ENCODE measurements at places on chromosomes 13 and 19.
A peak's percentile ranks its signal among the peaks of the same experiment; 100 is the strongest.

DNA sequence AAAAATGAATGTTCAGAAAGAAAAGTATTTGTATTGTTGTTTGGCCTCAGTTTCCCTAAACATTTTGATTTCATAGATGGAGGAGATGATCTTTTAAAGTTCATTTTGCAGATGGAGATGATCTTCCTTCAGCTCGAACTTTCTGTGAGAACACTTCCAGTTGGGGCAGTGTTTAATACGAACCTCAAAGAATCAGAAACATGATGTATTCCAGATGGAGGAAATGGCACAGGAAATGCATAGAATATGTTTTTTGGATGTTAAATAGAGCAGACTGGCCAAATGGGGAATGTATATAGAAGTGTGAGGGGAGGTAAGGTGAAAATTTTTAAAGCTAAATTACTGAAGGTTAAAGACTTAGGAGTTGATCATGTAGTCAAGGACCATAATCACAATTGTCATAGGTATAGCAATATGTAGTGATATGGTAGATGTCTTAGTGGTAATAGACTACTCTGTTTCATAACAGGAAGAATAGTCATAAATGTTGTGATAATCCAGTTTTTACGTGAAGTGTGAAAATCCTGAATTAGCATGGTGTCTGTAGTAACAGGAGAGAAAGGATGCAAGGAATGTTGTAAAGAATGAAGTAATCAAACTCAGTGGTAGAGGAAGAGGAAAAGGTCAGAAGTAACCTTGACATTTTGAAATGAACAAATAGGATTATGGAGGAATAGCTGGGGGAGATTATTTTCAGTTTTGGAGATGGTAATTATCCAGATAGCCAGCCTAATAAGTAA is 5.1 kb downstream of the RAP2A start:
- DNase-seq = no peak

DNA sequence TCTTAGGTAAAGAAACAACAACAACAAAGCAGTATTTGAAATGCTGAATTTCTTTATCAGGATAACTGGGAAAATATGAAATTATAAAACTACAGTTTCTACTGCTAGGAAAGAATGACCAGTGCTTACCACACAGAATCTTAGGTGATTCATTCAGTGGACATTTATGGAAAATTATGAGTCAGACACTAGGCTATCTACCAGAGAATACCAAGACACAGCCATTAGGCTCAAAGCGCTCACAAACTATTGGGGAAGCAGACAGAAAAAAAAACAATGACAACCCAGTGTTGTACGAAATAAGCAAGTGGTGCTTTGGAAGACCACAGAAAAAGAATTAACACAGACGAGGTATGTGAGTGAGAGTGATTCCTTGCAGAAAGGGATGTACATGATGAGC is 1019.5 kb downstream of the PCDH9 start:
- peak; percentile 5 for DNase-seq

- DNase-seq = no peak
These were observed 55.3 kb upstream of the TEX29 start for GRCh38 chr13:111265006-111265700.

DNA sequence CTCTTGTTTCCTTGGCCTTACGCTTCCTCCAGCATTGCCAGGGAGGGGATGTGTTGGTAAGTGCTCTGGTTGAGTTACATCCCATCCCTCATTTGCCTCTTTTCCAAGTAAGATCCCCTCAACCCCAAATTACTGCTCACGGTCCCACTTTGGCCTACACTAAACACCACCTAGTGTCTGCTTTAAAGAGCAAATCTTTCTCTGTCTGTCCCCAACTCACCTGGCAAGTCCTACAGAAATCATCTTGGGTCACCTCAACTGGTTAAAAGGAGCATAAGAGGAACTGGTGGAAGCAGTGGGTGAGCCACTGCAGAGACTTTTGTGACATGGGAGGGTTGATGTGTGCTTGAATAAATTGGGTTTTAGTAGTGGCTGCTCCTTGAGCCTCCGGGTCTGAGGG is 55.2 kb upstream of the SERPINE3 start:
- no peak for DNase-seq

DNA sequence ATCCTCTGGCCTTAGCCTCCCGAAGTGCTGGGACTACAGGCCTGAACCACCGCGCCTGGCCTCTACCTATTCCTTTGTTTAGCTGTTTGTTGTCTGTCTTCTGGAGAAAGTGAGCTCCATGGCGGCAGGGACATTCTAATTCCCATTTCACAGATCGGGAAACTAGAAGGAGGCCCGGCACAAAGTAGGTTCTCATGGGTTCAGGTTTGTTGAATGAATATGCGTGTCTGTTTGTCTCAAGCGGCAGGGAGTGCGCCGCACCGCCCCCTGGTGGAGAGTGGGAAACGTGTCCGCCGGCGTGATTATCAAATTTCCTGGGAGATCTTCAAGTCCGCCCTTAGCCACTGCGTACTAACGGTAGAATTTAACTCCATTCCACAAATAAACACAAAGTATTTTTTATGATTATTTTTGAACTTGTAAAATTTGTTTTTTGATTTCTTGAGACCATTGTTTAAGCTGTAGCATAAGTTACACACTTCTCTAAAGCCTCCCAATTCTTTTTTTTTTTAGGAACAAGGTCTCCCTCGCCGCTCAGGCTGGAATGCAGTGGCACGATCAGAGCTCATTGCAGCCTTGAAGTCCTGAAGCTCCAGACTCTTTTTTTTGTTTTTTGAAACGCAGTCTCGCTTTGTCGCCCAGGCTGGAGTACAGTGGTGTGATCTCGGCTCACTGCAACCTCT is 8.9 kb upstream of the CCDC9 start:
- peak; percentile 81 for DNase-seq

DNA sequence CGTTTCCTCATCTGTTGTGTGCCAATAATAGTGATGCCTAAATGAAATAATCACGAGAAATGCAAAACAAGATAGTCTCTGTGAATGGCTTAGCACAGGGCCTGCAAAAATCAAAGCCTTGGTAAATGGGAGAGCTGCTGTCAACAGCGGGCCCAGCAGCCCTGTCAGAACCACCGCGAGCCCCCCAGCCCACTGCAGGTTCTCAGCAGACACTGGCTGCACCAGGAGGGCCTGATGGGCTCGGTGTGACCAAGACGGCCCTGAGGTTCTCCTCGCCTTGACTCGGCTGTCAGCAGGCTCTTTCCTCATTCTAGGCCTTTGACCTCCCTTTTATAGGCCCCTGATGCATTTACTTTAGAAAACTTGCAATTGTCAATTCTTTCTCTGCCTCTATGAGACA is 90.9 kb upstream of the GPR183 start:
- DNase-seq = no peak

- peak; percentile 46 for DNase-seq
These were observed 301.0 kb downstream of the NDFIP2 start for GRCh38 chr13:79781829-79782540.

DNA sequence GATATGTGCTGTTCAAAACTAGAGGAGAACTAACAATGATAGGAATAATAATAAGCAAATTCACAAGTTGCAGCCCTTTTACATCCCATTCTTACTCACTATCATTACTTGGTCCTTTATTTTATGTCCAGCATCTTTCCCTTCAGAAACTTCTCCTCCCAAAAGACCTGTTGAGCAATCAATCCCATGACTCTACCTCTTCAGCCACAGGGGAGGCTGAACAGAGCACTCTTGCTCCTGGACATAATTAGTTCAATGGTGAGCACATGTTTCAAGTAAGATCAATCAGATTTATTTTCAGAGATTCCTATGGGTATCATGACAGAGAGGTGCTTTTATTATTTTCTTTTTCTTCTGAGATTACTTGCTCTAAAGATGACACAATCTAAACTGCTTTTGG is 260.0 kb downstream of the COG6 start:
- no peak for DNase-seq

- peak; percentile 67 for DNase-seq
These were observed 17.1 kb upstream of the S1PR4 start for GRCh38 chr19:3161453-3161852.

GRCh38 chr19:55226788-55227187 is 1.8 kb downstream of the TMEM86B start:
- no peak for DNase-seq

GRCh38 chr19:28067882-28068281 is 1145.1 kb downstream of the UQCRFS1 start:
- no peak for DNase-seq

GRCh38 chr13:73998631-73999030 is 135.6 kb downstream of the KLF12 start:
- no peak for DNase-seq

- peak; percentile 95 for DNase-seq
These were observed 26.9 kb downstream of the GAS6 start for GRCh38 chr13:113836768-113837559.

DNA sequence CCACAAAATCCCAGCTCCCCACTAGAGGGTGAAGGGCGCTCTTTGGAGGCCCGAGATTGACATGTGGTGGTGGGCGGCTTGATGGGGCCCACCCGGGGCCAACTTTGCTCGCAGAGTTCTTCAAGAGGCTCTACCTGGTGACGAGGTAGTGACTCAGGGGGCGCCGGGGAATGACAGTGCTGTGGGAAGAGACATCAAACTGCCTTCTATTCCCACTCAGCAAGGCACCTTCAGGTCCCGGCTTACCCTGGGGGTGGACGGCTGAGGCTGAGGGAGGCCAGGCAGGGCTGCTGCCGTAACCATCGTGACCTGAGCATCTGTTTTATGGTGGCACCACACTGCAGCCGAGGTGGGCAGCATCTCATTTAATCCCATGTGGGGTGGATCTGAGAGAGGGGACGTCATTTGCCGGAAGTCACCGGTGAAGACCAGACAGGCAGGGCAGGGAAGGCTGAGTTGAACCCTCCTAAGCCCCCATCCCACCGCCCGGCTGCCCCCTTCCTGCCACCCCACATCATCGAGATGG is 1.6 kb downstream of the LINGO3 start:
- no peak for DNase-seq

- DNase-seq = no peak
These were observed 696.5 kb downstream of the UQCRFS1 start for GRCh38 chr19:28516415-28516872.

- no peak for DNase-seq
These were observed 12.2 kb downstream of the PRKCSH start for GRCh38 chr19:11447347-11448262.

GRCh38 chr13:74921326-74921725 is 560.6 kb downstream of the TBC1D4 start:
- no peak for DNase-seq

GRCh38 chr13:103190841-103191240 is 124.6 kb upstream of the SLC10A2 start:
- DNase-seq = no peak

DNA sequence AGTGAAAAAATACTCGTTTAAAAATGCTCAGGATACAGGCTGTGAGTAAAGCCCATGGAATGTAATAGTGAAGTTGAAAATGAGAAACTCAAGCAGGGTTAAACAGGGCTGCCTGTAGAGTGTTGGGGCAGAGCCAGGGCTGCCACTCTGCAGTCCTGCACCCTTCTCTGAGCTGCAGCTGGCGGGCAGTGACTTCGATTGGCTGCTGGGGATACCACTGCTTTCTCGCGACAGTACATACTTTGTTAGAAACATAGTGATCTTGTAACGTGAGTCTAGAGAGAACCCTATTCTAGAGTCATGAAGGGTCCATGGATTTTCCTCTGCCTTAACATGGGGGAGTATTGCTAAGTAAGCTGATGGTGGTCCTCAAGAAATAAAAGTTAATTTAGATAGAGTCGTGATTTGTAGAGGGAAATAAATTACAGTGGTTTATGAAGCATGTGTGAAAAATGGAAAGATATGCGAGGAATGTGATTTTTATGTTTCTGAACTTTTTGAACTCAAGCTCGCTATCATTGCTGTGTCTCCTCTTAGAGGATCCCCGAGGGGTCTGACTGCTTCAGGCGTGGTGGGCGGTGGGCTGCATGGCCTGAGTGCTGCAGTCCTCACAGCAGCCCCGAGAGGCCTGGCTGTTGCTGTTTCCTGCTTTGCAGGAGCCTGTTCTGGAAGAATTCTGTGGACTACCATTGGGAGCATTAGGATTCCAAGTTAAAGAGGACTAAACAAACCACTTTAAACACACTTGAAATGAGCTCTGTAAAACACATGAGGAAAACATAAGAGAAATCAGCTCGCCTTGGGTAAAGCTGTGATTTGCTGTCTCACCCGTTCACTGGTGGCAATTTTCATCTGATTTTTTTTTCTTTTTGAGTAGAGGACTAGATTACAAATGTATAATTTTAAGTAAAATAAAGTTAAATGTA is 95.7 kb downstream of the ARHGEF7 start:
- DNase-seq = peak; percentile 83

GRCh38 chr19:48830965-48831364 is 5.3 kb downstream of the HSD17B14 start:
- no peak for DNase-seq

GRCh38 chr13:42076309-42076713 is 27.9 kb downstream of the DGKH start:
- no peak for DNase-seq

- DNase-seq = no peak
These were observed 120.5 kb downstream of the KATNAL1 start for GRCh38 chr13:30186634-30187415.

- DNase-seq = no peak
These were observed 169 bp downstream of the GRAMD1A start for GRCh38 chr19:35000338-35000646.

DNA sequence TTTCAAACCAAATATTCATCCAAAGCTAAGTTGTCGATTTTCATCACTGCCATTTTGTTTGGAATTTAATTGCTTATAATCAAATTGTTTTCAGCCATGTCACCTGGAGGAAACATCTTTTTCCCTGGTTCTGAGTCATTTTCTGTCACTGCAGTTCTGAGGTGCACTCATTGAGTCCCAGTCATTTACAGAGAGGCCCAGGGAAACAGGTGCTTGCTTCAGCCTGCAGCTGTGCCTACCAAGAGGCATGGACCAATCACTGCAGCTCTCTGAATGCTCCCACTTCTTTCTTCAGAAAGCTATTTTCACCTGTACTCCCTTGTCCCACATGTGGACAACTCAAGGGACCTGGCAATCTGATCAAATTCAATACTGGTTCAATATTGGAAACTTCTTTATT is 308.1 kb downstream of the COG6 start:
- no peak for DNase-seq

DNA sequence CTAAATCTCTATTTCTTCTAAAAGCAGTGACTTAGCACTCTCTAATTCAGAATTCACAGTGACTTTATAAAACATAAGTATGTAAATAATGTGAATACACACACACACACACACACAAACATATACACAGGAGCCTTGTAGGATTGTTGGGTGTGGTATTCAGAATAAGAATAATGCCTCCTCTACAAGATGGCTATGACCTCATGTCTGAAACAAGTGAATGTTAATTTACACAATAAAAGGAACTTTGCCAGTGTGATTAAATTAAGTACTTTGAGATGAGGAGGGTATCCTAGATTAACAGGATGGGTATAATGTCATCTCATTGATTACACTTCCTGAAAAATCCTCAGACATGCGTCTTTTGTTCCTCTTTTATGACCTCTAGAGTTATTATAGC is 234.6 kb downstream of the SLITRK6 start:
- DNase-seq = no peak

DNA sequence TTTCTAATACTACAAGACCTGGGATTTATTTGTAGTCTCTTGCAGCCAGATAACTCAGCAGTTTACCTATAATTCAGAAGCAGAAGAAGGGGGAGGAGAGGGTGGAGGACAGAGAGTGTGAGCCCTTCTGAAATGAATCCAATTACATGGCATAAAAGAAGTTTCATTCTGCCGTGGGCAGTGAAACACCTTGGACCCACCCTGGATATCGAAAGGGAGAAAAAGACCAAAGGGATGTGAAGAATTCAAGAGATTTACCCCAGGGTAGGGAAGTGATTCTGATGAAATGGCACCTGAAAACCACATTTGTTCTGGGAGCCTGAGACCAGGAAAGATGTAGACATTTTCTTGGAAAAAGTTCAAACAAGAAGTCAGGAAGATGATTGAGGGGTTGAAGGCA is 140.9 kb downstream of the NDFIP2 start:
- no peak for DNase-seq

GRCh38 chr13:65594298-65594781 is 1635.8 kb downstream of the PCDH9 start:
- peak; percentile 9 for DNase-seq

Measured in GM23248 (cell line).